AG09319 (cell line): ENCODE measurements at places on chromosomes 5 and 9.

GRCh38 chr5:91374893-91375520 lies 8.1 kb downstream of the ARRDC3 start:
- DNase-seq = no peak

- DNase-seq = no peak
These were observed 49.4 kb downstream of the FRMPD1 start for GRCh38 chr9:37700131-37700530.

GRCh38 chr9:35828716-35829083 lies at the start of gene FAM221B:
FAM221B (minus strand) TSS chr9:35828732; CDS start chr9:35826161, 2,571 bp downstream.
- no peak for DNase-seq

GRCh38 chr5:53479590-53480415 lies 626 bp upstream of the FST start:
- DNase-seq = peak; percentile 54

- no peak for DNase-seq
These were observed 26.8 kb downstream of the ZNF346 start for GRCh38 chr5:177049285-177049684.

DNA sequence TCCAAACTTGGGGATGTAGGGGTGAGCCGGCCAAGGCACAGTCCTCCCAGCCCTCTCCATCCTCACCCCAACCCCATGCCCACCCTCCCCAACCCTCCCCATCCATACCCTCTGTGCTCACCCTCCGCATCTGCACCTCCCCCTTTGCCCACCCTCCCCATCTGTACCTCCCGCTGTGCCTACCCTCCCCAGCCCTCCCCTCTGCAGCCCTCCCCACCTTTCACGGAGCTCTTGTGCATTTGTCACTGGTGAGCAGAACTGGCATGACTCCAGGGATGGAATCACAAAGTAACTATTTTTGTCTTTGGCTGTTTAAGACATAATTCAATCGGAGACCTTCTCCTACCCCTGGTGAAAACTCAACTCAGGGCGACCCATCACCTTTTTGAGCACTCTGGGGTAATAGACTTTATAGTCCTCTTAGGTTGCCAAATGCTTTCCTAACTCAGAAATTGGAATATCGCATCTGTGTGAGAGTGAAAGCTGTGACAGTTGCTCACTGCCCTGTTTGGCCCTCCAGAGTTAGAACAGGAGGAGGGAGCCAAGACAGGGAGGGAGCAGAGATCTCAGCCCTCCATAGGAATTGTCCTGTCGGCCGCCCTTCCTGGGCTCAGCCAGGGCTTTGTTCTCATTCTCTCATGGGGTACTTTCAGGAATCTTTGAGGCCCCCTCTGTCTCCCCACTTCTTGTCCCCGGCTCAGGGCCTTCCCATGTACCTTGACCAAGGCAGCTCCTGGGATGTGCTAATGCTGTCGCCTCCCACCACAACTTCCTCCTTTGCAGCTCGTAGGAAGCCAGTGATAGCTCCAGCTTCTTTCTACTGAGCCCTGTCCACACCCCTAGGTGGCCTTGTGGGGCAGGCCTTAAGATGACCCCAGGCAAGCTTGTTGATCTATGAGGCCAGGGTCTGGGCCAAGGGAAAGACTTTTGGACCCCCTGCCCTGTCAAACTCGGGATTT lies 36.2 kb downstream of the OTULIN start:
- DNase-seq = no peak

DNA sequence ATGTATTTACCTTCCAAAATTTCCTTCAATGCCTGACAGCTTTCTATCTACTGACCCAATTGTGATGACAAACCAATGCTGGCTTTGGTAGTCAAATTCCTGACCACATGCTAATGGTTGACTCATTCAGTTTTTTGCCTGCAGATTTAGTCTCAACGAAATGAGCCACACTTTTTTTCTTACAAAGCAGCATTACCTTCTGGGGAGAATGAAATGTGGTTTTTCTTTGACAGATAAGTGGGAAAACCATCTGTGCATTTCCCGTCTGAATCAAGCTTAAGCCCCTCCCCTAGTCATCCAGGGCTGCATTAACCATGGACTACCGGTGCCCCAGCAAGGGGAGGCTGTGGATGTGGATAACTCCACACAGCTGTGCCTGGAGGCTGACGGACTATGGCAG lies 99.6 kb upstream of the TAF11L2 start:
- peak; percentile 23 for DNase-seq
